Effector memory CD4-positive, alpha-beta T cell (primary cell): ENCODE measurements at places on chromosomes 2 and 18.

DNA sequence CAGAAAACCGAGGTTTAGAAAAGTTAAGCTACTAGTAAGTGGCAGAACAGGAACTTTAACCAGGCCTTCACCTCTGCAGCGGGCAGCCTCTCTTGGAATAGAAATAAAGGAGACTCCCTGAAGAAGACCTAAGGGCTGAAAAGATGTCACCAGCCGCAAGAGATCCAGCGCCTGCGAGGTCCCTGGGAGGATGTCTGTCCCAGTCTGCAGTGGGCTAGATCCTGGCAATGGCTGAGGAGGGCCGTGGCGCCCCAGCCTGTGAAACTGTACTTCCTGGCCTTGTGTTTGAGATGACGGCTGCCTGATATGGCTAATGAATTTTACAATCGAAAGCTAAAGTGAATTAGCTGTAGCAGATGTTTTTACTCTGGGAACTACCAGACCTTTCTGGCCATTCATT lies 300.6 kb upstream of the SALL3 start:
- DNase-seq = no peak

DNA sequence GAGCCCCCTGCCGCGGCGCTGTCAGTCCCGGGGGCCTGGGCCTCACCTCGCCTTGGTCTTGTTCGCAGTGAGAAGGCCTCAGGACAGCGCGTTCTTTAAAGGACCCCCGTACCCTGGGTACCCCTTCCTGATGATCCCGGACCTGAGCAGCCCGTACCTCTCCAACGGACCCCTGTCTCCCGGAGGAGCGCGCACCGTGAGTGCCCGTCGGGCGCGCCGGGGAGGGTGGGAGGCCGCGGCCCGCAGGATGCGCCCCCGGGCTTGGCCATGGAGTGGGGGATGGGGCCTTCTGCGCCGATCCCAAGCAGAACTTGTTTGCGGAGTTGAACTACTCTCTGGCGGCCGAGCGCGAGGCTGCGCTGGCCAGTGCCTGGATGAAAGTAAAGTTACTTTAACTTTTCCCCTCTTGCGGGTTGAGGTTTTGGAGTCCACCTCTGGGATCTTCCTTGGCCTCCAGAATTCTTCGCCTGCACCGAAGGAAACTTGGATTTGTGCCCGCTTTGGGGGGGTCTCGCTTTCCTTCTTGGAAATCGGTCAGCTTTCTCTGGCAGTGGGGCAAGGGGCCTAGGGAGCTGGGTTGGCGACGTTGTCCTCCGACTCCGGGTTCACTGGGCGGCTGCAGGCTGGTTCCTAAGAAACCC lies 1.2 kb downstream of the TCF7L1 start:
- no peak for DNase-seq

- no peak for DNase-seq
These were observed 140.8 kb downstream of the MEIS1 start for GRCh38 chr2:66575625-66576310.

GRCh38 chr2:120710256-120710655 lies 25.4 kb upstream of the GLI2 start:
- DNase-seq = no peak

GRCh38 chr2:118010473-118010872 lies 3.4 kb downstream of the CCDC93 start:
- no peak for DNase-seq

GRCh38 chr2:126771094-126771493 lies 115.1 kb downstream of the GYPC start:
- DNase-seq = no peak
